ENCODE measurements at places on chromosomes 11 and 22.
A peak's percentile ranks its signal among the peaks of the same experiment; 100 is the strongest.

GRCh38 chr11:18706330-18707243 lies 8.0 kb downstream of the TMEM86A start:
- peak; percentile 91 for DNase-seq

- no peak for DNase-seq
Observed at GRCh38 chr11:1528710-1529109, 42.1 kb upstream of the MOB2 start.

DNA sequence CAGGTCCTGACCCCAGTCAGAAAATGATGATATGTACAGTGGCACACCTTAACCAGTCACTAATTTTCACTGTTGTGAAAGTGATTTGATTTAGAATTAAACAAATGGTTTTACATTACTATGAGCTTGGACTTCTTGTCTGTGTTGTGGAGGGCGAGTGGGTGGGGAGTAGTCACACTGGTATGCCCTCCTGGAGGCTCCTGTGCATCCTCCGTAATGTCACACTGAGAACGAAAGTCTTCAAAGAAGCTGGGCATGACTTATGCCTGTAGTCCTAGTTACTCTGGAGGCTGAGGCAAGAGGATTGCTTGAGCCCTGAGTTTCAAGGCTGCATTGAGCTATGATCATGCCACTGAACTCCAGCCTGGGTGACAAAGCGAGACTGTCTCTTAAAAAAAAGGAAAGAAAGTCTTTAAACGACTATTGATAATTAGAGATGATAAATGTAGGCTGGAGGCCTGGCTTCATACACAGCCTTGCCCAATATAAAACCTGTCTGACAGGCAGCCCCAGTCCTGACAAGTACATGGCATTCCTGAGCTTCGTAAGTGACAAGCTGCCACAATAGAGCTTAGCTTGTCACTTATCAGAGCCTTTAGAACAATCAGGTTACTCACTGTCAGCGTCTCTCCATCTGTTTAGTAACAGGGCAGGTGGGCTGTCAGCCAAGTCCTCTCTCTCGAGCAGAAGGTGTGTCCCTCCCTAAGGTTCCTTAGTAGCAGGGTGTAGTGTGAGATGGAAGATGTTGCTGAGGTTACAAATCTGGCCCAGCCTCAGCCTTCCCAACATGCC lies 5.0 kb upstream of the LIMK2 start:
- DNase-seq: no peak

- DNase-seq: no peak
Observed at GRCh38 chr22:50454556-50455075, 20.2 kb downstream of the SBF1 start.

DNA sequence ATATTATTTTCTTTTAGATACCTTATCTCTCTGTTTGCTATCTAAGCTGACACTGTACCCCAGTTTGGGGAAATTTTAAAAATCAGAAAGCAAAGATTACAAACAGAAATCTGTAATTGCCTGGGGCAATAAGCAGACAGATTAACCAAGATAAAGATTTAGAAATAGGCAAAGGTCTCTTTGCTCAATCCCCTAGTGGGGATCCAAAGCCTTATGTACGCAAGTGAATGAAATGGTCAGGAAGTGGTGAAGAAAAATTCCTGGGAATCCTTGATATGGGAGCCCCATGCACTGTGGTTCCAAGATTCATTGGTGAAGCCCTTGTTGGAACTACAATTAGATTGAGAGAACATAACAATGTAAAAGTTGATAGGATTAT lies 139.5 kb upstream of the GUCY1A2 start:
- no peak for DNase-seq

DNA sequence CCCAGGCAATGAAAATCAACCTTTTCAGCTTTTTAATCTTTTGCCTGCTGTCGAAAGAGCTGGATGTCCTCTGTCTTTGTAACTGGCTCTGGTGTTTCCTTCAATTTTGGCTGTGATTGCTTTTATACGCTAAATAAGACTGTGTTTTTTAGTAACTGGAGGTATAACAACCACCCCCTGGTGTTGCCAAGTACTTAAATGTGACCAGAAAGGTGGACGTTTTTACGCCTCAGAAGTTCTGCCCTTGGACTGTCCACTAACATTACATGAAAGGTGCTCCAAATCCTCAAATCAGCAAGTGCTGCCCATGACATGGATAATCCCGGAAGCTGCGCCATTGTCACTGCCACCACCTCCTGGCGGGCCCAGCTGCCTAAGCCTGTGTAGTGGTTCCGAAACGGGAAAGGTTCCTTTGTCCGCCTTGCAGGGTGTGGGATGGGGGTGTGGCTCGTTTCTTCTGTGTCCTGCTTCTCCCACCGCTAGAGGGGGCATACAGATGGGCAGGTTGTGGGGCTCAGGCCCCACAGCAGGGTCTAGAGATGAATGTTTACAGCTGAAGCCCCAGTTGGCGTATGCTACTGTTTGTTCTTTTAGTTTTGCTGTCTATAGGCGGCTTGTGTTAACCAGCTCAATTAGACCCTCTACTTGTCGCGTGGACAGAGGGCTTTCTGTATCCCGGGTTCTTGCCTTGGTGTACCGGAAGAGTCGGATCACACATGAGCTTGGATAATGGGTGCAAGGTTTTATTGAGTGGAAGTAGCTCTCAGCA lies 82.2 kb upstream of the SEPTIN5 start:
- DNase-seq: peak; percentile 78

DNA sequence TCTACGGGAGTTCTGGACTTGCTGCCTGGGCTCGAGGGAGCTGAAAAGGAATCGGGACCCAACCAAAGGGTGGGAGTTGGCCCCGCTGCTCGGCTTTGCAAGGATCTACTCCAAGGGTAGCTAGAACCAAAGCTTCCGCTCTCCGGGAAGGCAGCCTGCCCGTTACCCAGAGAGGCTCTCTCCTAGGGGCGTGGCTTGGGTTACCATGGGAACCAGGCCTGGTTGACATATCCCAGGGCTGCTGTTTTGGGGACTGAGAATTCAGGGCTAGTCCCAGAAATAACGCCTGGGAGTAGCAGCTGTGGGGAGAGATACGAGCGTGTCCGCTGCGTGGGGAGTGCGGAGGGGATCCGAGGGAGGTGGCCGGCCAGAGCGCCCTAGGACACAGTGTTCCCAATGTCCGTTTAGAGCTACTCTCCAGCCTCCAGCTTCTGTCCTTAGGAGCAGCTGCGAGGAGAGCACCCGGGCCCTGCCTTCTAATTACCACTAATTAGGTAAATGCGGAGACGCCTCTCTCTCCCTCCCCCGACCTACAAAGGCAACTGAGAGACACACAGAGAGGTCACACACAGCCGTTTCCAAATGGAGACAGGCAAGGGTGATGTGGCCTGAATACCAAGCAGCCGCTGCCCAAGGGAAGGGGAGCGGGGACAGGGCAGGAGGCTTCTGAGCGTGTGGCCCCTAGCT lies 141.6 kb upstream of the CADM1 start:
- no peak for DNase-seq

DNA sequence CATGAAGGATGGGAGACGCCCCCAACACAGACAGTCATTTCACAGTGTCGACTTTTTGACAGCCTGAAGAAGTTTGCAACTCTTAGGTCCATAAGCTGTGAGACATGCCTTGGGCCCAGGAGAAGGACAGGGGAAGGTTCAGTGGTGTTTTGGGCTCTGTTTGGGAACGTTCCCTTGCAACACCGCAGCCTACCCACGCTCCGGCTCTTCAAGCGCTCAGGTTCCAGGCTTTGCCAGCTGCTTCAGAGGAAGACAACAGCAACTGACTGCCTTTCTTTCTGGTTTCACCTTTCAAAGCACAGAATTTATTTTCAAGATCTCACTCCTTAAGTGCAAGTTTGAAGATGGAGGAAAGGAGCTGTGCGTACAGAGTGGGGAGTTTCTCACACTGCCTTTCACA lies 575.8 kb upstream of the B3GAT1 start:
- DNase-seq: no peak

DNA sequence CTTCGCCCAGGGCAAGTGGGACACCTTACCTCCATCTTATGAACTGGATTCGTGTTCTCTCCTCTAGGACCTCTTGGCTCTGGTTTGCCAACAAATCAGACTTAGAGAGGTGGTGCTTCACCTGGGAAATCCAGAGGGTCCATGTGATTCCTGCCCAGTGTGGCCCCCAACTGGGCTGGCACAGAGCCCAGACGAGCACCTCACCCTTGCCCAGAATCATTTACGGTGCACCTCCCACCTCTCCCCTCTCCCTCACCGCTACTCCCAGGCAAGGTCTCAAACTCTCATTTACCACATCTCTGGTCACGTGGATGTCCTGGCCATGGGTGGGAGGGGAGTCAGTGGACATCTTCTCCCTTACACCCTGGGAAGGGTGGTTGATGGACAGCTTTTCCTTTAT lies 1.1 kb downstream of the SPATA19 start:
- DNase-seq: no peak

- DNase-seq: peak; percentile 1
Observed at GRCh38 chr11:27945348-27945747, 162.6 kb downstream of the KIF18A start.

DNA sequence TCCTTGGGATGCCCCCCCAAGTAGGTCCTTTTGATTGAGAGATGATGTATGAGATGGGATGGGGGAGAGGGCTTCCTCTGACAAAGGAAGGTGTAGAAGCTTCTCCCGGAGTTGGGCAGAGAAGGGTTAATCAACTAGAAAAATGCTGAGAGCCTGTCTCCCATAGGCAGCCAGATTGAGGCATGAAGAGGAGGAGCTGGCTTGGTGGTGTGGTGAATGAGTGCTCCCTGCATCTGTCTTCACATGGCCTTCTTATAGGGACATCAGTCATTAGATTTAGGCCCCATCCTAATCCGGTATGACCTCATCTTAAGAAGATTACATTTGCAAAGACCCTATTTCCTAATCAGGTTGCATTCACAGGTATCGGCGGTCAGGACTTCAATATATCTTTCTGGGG lies 61.1 kb downstream of the NFAM1 start:
- no peak for DNase-seq

GRCh38 chr11:44223238-44223637 lies 86.7 kb downstream of the ALX4 start:
- no peak for DNase-seq

DNA sequence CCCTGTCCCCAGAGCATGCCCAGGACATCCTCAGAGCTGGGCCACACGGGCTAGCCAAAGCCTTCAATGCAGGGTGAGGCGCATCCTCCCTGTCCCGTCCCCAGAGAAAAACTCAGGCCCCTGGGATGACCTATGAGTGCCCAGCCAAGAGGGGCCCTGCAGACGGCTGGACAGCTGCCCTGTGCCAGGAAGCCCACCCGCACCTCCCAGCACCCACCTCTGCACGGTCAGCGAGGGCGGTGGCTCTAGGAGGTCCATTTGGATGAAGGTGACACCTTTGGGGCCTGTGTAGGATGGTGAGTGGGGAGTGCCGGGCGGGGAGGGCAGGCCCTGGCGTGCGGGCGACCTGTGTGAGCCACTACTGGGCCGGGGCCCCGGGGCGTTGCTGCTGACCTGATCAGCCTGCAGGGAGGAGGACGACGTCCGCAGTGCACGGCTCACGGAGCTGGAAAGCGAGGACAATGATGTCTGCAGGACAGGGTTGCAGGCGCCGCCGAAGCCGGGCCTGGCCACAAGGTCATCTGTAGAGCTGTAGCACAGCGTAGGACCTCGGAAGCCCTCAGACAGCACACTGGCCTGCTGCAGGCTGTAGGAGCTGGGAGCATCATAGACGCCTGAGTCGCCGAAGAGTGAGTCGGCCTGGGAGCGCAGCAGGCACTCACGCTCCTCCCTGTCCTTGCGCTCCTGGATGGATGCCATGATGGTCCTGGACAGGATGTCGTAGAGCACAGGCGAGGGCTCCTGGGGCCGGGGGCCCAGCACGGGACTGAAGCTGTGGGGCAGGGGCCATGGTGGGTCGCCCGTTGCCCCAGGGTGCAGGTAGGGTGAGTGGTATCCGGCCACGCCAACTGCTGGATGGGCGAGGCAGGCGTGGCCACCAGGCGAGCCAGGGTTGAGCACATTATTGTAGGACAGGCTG lies 180.5 kb downstream of the IGLL1 start:
- no peak for DNase-seq

GRCh38 chr11:118194835-118195627 lies 18.6 kb upstream of the SCN2B start:
- no peak for DNase-seq

DNA sequence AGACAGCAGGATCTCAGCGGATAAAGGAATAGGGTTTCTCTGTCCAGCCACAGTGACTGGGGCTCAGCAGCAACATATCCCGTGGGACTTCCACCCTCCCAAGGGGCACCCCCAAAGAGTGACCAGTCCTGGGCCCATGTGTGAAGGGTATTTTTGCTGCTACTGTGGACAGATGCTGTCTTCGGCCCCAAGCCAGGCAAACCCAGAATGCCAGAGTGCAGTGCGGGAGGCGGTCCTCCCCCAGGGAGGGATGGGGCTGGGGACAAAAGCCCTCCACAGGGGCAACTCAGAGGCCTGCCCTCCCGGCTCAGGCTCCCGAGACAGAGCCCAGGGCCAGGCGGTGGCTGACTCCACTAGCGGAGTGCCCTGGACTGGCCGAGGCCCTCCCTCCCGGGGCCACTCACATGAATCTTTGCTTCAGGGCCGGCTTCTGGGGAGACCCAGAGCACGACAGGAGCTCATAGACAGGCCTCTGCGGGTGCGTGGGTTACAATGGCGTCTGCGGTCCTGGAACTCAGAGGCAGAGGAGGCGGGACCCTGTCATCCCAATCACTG lies 34.7 kb upstream of the WNT7B start:
- no peak for DNase-seq

DNA sequence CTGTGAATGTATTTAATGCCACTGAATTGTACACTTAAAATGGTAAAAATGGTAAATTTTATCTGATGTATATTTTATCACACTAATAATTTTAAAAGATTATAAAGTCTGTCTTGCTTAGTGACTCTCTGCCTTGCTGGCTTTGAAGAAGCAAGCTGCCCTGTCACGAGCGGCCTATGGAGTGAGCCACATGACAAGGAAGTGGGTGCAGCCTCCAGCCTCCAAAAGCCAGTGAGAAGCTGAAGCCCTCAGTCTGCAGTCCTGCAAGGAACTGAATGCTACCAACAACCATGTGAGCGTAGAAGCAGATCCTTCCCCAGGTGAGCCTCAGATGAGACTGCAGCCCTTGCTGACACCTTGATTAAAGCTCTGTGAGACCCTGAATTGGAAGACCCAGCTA lies 20.0 kb downstream of the C11orf24 start:
- no peak for DNase-seq

GRCh38 chr11:57179681-57180080 lies 2.1 kb upstream of the LRRC55 start:
- no peak for DNase-seq

- no peak for DNase-seq
Observed at GRCh38 chr22:31177420-31178162, 17.6 kb downstream of the RNF185 start.

DNA sequence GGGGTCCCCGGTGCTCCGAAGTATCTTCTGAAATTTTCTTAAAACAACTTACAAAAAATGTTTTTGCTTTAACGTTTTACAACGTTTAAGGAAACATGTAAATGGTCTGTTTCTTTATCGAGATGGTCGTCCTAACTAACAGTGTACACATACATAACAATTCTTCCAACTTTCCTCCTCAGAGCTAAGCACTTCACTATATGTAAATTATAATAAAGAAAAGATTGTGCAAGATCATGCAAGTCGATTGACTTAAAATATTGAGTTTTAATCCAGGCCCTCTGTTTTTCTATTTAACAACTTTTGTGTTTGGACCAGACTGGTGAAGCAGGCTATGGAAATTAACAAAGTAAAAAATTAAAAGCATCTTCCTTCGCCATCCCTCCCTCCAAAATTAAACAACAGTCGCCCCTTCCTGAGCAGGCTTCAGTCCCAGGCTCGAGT lies 4.9 kb downstream of the ALX4 start:
- no peak for DNase-seq

Data from common myeloid progenitor, CD34-positive (primary cell).